ENCODE measurements at places on chromosomes 4 and X.

GRCh38 chr4:82898322-82899243, 2.0 kb upstream of the THAP9 start:
- DNase-seq, result no peak

DNA sequence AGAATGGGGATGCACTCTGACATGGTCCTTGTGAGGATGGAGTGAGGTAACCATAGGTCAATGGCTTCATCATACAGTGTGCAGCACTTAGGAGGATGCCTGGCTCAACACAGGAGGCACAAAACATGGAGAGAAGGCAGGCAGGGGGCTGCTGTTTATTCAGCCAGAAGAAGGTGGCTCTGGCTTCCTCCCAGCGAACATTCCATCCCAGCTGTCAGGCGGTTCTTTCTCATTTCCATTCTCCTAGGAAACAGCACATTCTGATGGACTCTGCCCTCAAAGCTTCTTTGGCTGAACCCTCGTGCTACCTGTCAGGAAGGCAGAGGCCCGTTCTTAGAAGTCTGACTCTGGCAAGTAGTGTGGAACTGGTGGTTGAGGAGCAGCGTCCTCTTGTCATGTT, 18.6 kb downstream of the STK32B start:
- DNase-seq, result no peak

- no peak for DNase-seq
Measured at GRCh38 chrX:29662101-29662500, 553.3 kb upstream of the MAGEB2 start.

- DNase-seq, result no peak
Measured at GRCh38 chrX:45300638-45301037, 100.0 kb upstream of the DIPK2B start.

- no peak for DNase-seq
Measured at GRCh38 chr4:141350122-141350905, 129.6 kb downstream of the ZNF330 start.

GRCh38 chr4:76984127-76984526, 34.6 kb downstream of the SEPTIN11 start:
- peak; percentile 38 for DNase-seq

GRCh38 chrX:154026136-154027021, 6.7 kb upstream of the IRAK1 start:
- no peak for DNase-seq

- DNase-seq, result no peak
Measured at GRCh38 chr4:68344785-68345184, 5.1 kb downstream of the YTHDC1 start.

DNA sequence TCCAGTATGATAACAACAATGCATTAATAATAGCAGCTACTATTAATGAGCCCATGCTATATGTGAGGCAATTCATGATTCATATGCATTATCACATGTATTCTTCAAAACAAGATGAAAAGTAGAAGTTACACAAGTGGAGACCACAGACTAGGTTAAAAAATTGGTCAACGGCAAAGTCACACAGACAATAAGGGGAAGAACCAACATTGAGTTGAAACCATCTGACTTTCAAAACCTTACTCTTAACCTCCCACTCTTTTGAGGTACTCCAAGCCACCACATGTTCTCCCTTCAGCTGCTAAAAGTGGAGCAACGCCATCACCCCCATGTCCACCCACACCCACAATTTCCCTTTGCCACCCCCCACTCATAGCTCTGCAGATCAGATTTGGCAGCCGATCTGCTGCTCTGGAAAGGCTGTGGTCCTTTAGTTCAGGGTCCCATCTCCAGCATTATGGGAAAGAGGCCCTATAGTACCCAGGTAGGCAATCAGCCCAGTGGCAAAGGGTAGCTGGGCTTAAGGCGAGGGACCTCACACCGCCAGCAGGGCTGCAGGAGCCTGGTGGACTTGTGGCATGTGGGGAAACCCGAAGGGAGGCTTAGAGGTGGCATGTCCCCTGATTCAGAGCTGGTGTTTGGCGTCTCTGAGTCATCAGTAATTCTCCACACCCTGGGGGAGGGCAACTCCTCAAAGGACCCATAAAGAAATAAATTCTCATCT, 33.5 kb upstream of the CYBB start:
- peak; percentile 62 for DNase-seq

DNA sequence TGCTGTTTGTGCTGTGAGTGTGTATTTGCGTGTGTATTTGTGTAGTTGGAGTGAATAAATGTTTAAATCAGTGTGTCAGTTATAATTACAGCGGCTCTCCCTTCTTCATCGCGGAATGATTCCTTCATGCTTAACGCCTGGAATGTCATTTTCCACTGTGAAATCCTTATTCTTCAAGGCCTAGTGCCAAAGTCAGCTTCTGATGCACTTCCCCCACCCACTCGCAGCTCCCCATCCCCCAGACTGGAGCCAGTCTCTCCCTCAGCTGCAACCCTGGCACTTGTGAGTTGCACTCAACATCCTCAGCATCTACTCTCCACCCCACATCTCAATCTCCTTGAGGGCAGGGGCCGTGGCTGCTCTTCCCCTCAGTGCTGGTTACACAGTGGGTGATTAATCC, 583.0 kb downstream of the BCOR start:
- DNase-seq, result no peak

- no peak for DNase-seq
Measured at GRCh38 chrX:68936608-68937007, 107.8 kb downstream of the EFNB1 start.

DNA sequence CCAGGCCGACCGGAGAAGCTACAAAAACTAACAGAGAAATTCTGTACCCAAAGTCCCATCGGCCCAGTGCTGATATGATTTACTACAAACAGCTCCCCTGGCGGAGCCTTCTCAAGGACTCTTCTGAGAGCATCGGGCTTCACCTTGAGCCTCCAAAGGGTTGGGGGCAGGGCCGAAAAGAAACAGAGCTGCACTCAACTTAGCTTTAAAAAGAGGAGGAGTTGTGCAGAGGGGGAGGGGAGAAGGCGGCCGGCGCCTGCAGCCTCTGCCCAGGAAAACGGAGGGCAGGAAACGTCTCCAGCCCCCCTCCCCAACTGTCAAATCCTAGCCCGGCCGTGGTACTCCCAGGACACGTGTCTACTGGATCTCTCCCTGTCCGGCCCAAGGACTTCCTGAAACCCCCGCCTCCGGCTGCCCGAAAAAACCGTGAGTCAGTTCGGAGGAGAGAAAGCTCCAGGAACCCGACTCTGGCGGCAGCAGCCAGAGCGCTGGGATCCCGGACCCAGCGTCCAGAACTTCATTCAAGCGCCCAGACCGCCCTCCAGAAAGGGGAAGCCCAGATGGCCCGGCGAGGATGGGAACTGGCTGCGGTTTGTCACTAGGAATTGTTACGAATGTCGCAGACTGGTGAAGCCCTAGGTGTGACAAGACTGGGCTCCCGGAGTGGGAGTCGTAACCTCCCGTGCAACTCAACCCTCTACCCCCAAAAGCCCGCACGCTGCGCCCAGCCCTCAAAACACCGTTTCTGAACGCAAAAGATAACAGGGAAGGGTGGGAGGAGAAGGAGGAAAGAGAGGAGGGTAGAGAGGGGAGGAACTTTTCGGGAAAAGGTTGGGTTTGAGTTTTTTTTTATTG, 973 bp downstream of the ADAMTS3 start:
- DNase-seq, result peak; percentile 28

DNA sequence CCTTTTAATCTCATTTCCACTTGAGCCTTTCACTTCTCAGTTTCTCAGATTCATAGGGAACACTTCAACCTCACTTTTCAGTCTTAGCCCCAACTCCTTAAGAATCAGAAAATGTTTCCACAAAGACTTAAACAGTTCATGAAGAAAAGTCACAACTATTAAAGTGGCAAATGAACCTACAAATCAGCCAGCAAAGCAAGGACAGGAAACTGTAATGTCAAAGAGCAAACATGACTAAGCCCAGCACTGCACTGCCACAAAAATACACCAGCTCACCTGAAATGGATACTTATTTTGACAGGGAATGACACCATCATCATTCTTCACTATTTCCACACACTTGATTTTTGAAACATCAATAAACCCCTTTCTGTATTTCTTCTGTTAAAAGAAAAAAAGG, 41.8 kb upstream of the TXK start:
- DNase-seq, result peak; percentile 7

- no peak for DNase-seq
Measured at GRCh38 chr4:33446953-33447352, 2726.8 kb downstream of the PCDH7 start.

GRCh38 chr4:128513664-128514484, 226.3 kb upstream of the PGRMC2 start:
- DNase-seq, result no peak

DNA sequence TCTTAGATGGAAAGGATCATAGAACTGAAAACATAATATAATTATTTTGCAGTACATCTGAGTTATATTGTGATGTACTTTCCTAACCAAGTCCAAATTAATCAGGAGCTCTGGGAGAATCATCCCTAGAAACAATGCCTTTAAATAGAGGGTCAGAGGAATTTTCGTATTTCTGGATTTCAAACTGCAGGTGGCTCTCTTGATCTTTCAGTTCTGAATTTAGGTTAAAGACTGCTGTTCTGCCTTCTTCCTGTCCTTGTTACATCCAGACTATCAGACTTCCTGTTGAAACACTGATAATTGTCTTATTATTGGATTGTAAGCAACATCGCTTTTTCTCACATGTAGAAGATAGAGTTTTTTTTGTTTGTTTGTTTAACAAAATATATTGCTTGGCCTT, 142.7 kb downstream of the RPA4 start:
- no peak for DNase-seq

GRCh38 chr4:1305781-1306455, 16.2 kb downstream of the MAEA start:
- DNase-seq, result peak; percentile 59

DNA sequence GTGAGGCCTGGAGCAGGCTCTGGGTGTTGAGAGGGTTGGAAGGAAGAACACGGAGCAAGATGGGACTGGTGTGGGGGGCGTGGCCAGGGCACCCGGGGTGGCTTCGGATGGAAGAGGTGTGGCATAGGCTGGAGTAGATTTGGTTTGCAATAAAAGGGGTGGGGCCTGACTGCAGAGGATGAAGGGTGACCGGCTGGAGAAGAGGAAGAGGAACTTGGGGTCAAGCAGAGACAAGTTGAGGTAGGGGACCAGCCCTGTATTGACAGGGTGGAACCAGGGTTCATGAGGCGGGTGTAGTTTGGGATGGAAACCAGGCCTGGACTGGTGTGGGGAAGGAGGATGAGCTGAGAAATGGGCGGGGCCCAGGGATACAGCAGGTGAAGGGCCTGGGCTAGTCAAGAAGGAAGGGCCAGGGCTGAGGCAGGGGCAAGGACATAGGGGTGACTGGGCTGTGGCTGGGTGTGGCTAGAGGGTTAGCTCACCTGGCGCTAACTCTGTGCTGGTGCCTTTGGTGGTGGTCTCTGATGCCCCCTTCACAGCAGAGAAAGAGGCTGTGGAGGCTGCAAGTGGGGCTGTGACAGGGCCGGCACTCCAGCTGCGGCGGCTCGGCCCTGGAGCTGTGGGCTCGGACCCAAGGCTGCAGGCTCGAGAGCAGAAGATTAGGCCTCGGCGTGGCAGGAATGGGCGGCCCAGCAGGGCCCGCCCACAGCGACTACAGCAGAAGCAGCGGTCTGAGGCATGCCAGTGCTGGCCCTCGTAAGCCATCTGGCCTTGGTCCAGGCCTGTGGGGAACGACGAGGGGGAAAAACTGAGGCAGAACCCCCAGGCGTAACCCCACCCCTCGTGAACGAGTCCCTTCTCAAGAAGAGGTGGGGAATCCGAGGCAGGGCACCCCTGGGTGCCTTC, 5.0 kb downstream of the PLP2 start:
- DNase-seq, result no peak

GRCh38 chr4:76311896-76312331, 5.4 kb downstream of the STBD1 start:
- DNase-seq, result no peak

GRCh38 chr4:73018595-73018994, 50.9 kb downstream of the COX18 start:
- no peak for DNase-seq

DNA sequence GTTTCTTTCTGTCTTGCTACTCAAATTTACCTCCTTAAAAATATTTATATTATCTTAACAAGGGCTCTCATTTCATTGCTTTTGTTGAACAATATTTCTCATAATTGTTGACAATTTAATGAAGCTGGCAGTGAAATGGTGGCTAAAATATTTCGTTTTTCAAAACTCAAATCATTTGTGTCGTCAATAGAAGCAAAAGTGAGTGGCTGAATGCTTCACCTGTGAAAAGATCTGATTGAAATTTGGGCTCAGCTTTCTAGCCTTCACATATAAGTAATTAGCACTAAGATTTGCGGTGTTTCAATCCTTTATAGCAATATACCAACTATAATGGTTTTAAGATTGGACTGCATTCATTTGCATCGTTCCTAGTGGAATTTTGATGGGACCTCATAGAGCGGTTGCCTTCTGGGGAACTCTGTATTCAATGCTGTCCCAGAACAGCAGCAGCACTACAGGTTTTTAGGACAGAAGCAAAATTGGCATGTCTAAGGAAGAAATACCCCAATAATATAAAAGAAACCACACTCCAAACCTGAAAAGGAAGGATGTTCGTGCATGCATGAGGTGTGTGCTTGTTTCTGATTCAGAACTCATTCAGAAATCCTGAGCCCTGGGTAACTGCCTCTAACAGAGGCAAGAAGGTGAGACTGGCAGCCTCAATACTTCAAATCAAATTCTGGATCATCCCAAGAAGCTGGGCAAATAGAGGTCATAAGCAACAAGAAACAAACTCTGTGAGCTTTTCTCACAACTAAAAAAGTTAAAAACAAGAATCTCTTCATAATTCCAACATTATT, 2.5 kb downstream of the CXCL1 start:
- no peak for DNase-seq

DNA sequence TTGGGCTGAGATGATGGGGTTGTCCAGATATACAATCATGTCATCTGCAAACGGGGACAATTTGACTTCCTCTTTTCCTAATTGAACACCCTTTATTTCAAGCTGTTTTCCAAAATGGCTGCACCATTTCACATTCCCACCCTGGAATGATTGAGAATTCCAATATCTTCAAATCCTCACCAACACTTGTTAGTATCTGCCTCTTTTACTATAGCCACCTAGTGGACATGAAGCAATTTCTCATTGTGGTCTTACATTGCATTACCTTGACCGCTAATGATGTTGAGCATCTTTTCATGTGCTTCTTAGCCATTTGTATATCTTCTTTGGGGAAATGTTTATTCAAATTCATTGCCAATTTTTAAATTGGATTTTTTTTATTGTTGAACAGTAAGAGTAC, 364.8 kb downstream of the SMARCA1 start:
- DNase-seq, result no peak

DNA sequence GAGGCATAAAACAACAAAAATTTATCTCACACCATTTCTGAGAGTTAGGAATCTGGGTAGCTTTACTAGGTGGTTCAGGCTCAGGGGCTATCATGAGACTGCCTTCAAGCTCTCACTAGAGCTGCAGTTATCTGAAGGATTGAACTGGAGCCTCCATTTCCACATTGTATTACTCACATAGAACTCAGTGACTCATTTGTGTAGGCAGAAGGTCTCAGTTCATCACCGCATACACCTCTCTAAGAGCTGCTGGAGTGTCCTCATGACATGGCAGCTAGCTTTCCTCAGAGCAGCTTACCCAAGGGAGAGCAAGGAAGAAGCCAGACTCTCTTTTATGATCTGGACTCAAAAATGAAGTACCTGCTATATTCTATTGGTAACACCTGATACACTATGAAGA, 389.2 kb downstream of the IQCM start:
- peak; percentile 17 for DNase-seq

- DNase-seq, result peak; percentile 81
Measured at GRCh38 chrX:53093177-53093655, 726 bp upstream of the KANTR start.

GRCh38 chr4:141391293-141391692, 170.6 kb downstream of the ZNF330 start:
- DNase-seq, result no peak

- no peak for DNase-seq
Measured at GRCh38 chrX:133454491-133454914, 39.2 kb upstream of the GPC4 start.
